ENCODE measurements at places on chromosomes 13 and 19. TPM values are rescaled to one million over a fixed set of nuclear protein-coding genes. Genes with fewer than 3 reads are reported as not detected.
A peak's percentile ranks its signal among the peaks of the same experiment; 100 is the strongest.

GRCh38 chr13:87459419-87459818 is 211.8 kb upstream of the SLITRK5 start:
- no peaks in the 10 kb centered on the region for H3K4me1 ChIP-seq
- H3K27me3 ChIP-seq = no peaks in the 10 kb centered on the region
- no peak overlapping the region for H3K4me3 ChIP-seq
- no peak for DNase-seq
- H3K27ac ChIP-seq = no peak overlapping the region
- H3K36me3 ChIP-seq = no peaks in the 10 kb centered on the region

DNA sequence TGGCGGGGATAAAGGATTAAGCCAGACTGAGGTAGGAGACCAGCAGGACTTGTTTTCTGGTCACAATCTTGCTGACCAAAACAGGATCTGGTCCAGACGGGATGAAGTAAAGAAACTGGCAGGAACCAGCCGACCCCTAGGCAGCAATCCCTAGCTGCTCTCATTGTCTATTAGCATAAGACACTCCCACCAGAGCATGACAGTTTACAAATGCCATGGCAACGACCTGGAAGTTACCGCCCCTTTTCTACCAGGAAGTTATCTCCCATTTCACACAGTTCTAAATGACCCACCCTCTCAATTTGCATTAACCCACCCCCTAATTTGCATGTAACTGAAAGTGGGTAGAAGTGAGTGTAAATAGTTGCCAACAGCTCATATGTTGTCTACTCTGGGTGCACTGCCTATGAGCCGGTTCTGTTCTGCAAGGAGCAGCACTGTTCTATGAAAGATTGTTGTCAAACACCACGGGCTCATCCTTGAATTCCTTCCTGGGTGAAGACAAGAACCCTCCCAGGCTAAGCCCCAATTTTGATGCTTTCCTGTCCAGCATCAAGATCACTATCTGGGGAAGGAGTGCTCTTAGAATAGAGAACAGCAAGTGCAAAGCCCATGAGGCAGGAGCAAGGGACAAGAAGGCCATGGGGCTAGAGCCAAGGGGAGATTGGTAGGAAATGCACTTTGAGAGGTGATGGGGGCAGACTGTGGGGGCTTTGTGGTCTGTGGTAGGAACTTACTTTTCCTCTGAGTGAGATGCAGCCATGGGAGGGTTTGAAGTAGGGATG is 13.9 kb upstream of the FBXO27 start:
- no peaks in the 10 kb centered on the region for H3K36me3 ChIP-seq
- no peaks in the 10 kb centered on the region for H3K27me3 ChIP-seq
- H3K4me3 ChIP-seq = no peak overlapping the region
- DNase-seq = no peak

DNA sequence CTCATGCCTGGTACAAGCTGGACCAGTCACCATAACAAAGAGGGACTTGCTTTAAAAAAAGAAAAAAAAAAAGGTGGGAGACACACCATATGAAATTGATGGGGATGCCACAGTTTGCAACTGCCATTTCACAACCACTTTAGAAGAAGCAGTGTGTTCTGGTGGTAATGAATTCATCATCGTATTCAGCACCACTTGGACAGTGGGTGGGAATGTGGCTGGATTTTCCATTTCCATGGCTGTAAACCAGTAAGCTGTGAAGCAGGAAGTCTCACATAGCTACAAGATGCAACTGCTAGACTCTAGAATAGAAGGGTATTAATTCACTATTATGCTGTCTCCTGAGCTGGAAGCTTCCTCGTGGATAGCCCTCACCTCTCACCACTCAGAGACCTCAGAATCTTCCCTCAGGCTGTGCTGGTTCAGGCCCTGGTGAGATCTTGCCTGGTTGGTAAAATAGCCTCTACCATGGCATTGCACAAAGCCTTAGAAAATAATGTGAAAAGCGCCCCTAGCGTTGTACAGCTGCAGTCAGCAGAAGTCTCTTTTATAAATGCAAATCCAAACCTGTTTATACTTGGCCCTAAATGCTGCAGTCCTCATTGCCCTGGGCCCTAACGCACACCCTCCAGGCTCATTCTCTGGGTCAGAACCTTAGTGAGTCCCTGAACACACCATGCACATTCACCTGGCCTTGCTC is 150.7 kb downstream of the KCTD15 start:
- H3K4me1 ChIP-seq = no peaks in the 10 kb centered on the region
- no peak for DNase-seq
- H3K4me3 ChIP-seq = no peak overlapping the region
- no peaks in the 10 kb centered on the region for H3K36me3 ChIP-seq
- H3K27ac ChIP-seq = no peak overlapping the region

- H3K4me3 ChIP-seq = peak overlapping the region; percentile 34
- peaks cover 69% of the 10 kb centered on the region for H3K4me1 ChIP-seq
- H3K27ac ChIP-seq = peak overlapping the region; percentile 58
- peaks cover 1% of the 10 kb centered on the region for H3K27me3 ChIP-seq
Measured at GRCh38 chr13:27961227-27962085, 7.7 kb downstream of the CDX2 start.

- no peak overlapping the region for H3K27ac ChIP-seq
- DNase-seq = peak; percentile 75
- H3K4me3 ChIP-seq = no peak overlapping the region
- H3K27me3 ChIP-seq = no peaks in the 10 kb centered on the region
Measured at GRCh38 chr19:44951179-44952159, 3.7 kb upstream of the CLPTM1 start.

GRCh38 chr19:28322491-28322890 is 890.5 kb downstream of the UQCRFS1 start:
- H3K27ac ChIP-seq = no peak overlapping the region
- no peak for DNase-seq
- no peaks in the 10 kb centered on the region for H3K4me1 ChIP-seq

The SHISA7 gene
- not detected for total RNA-seq

DNA sequence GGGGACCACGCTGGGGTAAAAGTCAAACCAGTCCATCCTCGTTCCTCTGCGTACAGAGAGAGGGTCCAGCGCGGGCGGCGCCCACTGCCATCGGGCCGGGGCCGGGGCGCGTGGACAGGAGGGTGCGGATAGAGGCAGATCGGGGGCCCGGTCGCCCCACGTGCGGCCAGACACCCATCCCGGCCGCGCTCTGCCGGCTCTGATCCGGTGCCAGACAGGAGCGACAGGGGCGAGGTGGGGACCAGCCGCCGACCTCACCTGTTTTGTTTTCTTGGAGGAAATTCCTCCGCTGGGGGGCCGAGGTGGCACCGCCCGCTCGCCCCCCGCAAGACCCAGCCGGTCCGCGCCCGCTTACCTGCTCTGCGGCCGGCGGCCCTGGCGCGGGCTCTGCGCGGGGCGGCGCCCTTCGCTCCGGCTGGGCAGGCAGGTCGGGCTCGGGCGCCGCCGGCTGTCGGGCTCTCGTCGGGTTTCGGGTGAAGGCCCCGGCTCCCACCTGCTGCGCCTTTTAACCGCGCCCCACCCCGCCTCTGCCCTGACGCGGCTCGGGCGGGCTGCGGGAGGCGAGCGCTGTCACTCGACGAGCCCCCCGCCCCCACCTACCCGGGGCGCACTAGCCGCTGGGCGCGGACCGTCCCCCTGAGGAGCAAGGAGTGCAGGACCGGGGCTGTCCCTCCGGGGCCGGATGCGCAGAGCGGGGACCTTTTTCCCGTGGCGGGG is at the start of gene GJB6:
GJB6 (minus strand) TSS at position 481 of the 717 bp plus-strand sequence. CDS start 8,839 bp downstream, outside the sequence.
- no peaks in the 10 kb centered on the region for H3K27me3 ChIP-seq
- DNase-seq = no peak
- H3K4me1 ChIP-seq = peaks cover 12% of the 10 kb centered on the region

The ZNF587 gene
- 13.7 TPM for total RNA-seq

The ERCC2 gene
- 7.8 TPM for total RNA-seq

The RDH13 gene
- total RNA-seq = 20.4 TPM

The IZUMO2 gene
- total RNA-seq = not detected

GRCh38 chr13:47170971-47171370 is 274.1 kb upstream of the HTR2A start:
- no peak overlapping the region for H3K4me3 ChIP-seq
- H3K27me3 ChIP-seq = no peaks in the 10 kb centered on the region
- no peak for DNase-seq
- no peak overlapping the region for H3K27ac ChIP-seq
- H3K4me1 ChIP-seq = no peaks in the 10 kb centered on the region

The EFNA2 gene
- not detected for total RNA-seq

Data from body of pancreas (tissue), 4 donors.